ENCODE measurements at places on chromosomes 12 and 14. TPM values are rescaled to one million over a fixed set of nuclear protein-coding genes. Genes with fewer than 3 reads are reported as not detected.

GRCh38 chr12:89924191-89924590 lies 215.6 kb upstream of the ATP2B1 start:
- DNase-seq = no peak

DNA sequence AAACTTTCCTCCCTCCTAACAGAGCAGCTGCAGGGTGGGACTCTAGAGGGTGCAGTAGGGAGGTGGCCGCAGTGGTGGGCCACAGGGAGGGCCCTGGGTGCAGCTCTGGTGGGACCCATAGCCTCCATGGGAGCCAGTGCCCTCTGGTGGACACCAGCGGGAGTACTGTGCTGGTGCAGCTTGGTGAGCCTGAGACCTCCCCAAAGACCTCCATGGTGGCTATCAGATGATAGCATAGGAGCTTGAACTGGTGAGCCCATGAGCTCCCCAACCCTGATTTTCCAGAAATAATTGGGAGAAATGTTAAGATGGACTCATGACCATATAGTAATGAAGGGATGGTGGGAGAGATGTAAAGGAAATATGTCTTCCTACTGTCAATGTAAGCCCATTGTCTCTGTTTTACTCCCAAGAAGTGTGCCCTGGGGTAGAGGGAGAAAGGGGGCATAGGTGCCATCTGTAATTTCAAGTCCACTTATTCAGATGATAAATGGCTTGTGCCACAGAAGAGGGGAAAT lies 98.7 kb downstream of the GAS2L3 start:
- peak; percentile 41 for DNase-seq

GRCh38 chr12:30286345-30286926 lies 409.2 kb downstream of the IPO8 start:
- no peak for DNase-seq

DNA sequence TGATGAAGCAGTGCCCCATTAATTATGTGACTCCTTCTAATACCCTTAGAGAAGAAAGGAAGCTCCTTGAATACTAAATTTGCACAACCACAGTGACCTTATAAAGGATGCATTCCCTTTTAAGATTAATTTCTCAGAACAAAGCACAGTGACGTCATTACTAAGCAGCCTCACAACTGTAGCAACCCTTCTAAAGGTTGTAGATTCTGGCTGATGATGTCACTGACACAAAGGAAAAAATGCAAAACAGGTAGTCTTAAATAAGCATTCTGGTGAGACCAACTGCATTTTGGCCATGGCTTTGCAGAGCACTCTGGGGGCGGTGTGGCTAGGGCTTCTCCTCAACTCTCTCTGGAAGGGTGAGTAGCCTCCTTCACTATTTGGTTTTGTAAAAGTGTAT lies 38.4 kb upstream of the OR4E1 start:
- peak; percentile 20 for DNase-seq

GRCh38 chr14:46250113-46250703 lies 401.4 kb downstream of the RPL10L start:
- DNase-seq = no peak

RNASE3 gene
- total RNA-seq = not detected

RPGRIP1 gene
- total RNA-seq = 0.07 TPM

BDKRB2 gene
- 0.12 TPM for total RNA-seq

CLEC2B gene
- total RNA-seq = 12.6 TPM

IL25 gene
- not detected for total RNA-seq

DEPDC4 gene
- 2.4 TPM for total RNA-seq

All from activated CD4-positive, alpha-beta memory T cell treated with anti-CD3 and anti-CD28 coated beads for 36 hours (primary cell).